AG04449 (cell line): ENCODE measurements at places on chromosomes 2 and 18.

- DNase-seq: no peak
Observed at GRCh38 chr2:178392215-178392614, 58.8 kb downstream of the PRKRA start.

- DNase-seq: no peak
Observed at GRCh38 chr18:48159816-48160215, 229.4 kb upstream of the SMAD2 start.

DNA sequence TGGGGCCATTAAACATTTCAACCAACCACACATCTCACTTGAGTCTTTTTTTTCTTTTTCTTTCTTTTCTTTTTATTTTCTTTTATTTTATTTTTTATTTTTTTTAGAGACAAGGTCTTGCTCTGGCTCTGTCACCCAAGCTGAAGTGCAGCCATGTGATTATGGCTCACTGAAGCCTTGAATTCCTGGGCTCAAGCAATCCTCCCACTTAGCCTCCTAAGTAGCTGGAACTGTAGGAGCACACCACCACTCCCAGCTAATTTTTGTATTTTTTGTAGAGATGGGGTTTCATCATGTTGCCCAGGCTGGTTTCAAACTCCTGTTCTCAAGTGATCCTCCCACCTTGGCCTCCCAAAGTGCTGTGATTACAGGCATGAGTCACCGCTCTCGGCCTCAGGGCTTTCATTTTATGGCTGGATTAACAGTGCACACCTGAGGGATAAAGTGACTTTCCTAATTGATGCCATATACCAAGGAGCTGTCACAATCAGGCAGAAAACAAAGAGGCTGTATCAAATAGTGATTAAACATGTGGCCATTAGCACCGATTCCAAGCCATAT is 21.5 kb downstream of the KIAA2012 start:
- no peak for DNase-seq

GRCh38 chr2:226536410-226536809 is 263.2 kb downstream of the IRS1 start:
- DNase-seq: no peak

GRCh38 chr2:19844750-19845149 is 57.0 kb downstream of the TTC32 start:
- no peak for DNase-seq

- no peak for DNase-seq
Observed at GRCh38 chr2:216636551-216637450, 3.6 kb downstream of the IGFBP2 start.

DNA sequence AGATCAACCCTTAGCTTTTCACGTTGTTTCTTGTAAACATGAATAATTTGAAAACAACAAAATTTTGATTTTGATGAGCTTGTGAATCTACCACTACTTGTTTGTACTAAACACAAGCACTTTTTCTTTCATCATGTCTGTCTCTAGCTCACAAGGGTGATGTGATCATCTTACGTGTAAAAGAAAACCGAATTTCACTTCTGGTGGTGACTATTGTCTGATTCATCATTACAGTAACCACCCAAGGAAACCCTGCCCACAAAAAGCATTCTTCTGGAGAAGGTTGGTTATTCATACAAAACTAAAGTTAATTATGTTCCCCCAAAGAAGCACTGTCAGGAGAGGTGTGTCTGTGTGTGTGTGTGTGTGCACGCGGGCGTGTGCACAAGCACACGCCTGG is 285.4 kb downstream of the ZNF516 start:
- peak; percentile 4 for DNase-seq

- no peak for DNase-seq
Observed at GRCh38 chr18:34609986-34610648, 100.0 kb upstream of the DTNA start.

GRCh38 chr18:4858379-4859127 is 338.5 kb downstream of the AKAIN1 start:
- no peak for DNase-seq

DNA sequence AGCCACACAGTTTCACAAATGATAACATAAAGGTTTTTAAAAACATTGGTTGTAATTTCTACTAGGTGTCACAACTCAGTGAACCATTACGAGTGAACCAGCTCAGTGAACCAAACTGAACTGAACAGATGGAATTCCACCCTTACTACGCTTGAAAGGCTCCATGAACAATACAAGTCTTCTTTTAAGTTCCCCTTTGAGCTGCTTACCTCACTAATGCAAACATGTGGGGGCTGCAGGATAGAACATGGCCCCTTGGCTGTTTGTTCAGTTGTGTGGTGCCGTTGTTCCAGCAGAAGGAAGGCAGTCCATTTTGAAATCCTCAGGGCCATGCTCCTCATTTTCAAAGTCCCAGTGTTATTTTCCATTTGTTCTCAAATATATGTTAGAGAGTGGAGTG is 30.7 kb upstream of the KLHL14 start:
- no peak for DNase-seq

- no peak for DNase-seq
Observed at GRCh38 chr2:25279091-25279651, 62.6 kb downstream of the DNMT3A start.

DNA sequence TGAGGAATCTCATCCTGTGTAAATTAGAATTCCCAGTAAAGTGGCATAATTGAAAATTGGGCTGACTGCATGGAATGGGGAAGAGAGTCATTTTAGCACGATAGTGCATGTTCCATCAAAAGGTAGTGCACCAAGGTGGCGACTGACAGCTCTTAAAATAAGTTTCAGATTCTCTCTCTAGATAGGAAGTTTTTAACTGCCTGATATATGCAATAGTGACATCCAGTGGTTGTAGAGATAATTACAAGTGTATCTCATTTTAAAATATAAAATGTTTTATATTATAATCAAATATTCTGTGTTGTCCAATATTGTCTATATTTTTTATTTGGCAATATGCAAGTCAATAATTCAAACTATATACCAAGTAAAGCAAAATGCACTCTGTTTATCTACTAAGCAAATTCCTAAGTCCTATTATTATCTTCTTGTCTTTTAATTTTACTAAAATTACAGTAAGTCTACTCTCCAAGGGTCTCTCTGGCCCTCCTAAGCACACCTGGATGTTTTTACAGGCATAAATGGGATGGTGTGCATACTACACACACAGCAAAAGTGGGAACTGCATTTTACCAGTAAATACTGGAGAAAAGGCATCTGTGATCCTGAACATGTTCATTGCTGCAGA is 397.7 kb upstream of the HNRNPA3 start:
- DNase-seq: no peak

DNA sequence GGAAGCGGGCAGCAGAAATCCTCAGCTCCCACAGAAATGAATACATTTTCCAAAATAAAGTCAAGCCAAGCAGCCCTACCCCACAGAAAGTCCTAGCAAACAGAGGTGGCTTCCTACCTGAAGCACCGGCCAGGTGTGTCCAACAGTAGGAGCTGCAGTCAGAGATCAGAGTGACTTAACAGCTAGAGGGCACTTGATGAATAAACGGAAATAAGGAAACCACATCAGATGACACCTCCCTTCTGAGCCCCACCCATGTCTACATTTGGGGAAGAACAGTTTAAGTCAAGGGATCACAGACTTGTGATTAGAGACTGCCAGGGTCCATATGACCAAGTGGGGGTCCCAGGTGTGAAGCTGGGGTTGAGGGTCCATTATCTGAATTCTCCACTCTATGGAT is at the start of gene CXCR1:
Gene CXCR1 (minus strand): TSS at position 172 of the 400 bp plus-strand sequence. CDS start 1,751 bp downstream, outside the sequence.
- no peak for DNase-seq

DNA sequence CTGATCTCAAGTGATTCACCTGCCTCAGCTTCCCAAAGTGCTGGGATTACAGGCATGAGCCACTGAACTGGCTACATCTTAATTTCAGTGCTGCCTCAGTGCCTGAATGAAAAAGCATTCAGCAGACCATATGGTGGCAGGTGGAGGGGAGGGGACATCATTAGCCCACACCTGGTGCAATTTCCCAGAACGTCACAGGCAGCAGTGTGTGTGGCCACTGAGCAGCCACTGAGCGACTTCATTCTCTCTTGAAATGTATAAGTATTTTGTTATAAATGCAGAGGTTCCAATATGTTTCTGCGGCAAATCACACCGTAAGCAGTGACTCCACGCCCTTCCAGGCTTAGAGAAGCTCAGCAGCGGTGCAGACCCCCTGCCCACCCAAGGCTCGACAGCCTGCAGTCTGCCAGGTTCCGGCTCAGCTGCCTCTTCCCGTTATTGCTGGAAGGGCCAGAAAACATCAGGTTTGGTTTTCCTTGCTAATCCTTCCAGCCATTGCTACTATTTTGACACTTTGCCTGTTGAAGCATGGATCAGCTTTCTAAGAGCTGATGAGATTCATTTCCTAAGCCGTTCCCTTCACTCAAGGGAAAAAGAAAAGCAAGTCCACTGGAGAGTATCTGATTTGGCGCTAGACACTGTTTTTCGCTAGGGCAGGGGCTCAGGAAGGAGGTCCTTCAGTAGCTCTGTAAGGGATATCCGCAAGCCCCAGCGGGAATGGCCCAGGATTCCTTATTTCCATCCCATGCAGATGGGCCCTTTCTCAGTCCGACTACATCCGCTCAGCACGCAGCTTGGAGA is 250.7 kb downstream of the VAPA start:
- no peak for DNase-seq

- DNase-seq: peak; percentile 21
Observed at GRCh38 chr2:25105336-25106085, 62.9 kb downstream of the POMC start.

DNA sequence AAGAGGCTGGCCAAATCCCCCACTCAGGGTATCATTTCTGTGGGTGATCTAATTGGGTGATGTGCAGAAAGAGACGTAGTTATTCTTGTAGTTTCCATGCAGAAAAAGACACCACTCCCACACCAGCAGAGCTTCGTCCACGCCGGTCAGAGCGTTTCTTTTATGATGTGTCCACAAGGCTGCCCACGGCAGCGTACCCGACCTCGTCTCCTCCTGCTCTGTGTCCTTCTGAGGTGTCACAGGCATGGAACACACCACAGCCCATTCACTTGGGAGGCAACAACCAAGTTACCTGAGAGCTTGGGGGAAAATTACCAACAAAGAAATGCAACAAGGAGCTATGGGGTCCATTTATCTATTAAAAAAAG is 131.3 kb downstream of the PXDN start:
- no peak for DNase-seq

DNA sequence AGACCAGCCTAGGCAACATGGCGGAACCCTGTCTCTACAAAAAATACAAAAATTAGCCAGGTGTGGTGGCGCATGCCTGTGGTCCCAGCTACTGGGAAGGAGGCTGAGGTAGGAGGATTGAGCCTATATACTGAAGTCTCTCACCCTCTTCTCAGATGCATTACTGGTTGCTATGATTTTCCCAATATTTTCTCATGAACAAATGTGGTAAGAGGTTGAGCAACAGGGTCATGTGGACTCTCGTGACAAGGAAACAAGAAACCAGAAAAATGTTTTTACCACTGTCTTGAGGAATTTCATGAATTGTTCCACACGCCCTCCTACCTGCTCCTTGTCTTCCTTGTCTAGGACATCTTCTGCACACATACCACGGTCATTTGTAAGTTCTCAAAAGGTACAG is 12.4 kb downstream of the LMAN2L start:
- DNase-seq: no peak

GRCh38 chr18:78213361-78213994 is 766.1 kb upstream of the SALL3 start:
- no peak for DNase-seq

DNA sequence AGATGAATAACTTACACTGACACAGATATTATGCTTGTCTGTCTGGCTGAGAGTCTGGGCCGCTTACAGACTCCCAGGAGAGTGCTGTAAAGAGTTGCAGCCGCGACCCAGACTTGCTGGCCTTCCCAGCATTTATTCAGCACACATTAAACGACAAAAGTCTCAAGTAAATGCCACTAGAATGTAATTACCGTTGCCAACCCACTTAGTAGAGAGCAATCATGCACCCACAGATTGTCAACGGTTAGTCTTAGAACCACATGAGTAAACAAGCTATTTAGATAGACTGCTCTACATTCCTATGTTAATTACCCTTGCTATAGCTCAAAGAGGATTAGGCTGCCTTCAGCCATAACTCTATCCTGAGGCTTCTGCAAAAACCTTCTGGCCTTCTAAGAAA is 47.8 kb upstream of the C2orf74 start:
- no peak for DNase-seq

GRCh38 chr2:196598846-196599245 is 40.7 kb upstream of the CCDC150 start:
- no peak for DNase-seq

GRCh38 chr18:76416911-76417310 is 78.1 kb downstream of the ZNF516 start:
- no peak for DNase-seq

- peak; percentile 38 for DNase-seq
Observed at GRCh38 chr18:2958819-2959298, 54.1 kb downstream of the LPIN2 start.

DNA sequence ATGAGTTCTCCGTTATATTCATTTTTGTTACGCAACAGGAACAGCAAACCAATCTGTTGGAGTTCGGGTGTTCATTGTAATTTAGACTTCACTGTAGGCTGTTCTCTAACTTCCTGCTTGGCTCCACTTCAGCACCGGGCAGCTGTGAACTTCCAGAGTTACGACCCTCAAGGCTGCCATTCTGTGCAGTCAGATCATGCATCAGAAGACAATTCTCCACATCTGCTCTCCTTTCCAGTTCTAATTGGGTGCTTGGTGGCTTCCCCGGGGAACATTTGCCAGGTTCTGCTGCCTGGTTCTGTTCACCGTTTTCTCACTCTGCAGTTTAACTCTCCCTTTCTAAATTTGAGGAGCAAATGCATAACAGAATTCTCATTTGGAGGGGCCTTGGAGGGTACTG is 237.7 kb downstream of the NYAP2 start:
- no peak for DNase-seq

- no peak for DNase-seq
Observed at GRCh38 chr18:80179857-80180558, 67.3 kb downstream of the PARD6G start.

GRCh38 chr18:12630136-12630535 is 27.8 kb downstream of the SPIRE1 start:
- no peak for DNase-seq

GRCh38 chr2:2569836-2570235 is 238.8 kb upstream of the MYT1L start:
- DNase-seq: no peak

DNA sequence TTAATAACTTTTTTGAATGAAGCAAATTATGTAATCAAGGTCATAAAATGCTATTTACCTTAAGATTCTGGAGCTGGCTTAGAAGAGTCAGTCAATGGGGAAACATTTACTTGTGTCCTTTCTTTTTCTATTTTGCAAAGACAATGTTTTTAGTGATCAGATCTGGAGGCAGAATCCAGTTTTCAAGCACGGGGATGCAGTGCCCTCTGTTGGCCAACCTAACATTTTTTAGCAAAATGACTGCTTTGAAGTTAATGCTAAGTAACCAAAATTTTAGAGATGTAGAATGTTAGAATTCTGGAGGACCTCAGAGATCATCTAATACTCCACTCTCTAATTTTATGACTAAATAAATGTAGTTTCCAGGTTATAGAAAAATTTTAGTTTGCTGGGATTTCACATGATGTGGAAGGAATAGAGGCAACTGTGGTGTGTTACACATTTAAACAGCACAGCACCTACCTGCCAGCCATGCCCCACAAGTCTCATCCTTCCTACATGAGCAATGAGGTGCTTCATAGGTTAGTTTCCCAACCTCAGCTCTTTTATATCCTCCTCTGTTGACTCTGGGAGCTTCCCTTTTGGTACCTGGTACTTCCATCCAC is 23.6 kb upstream of the SLC9A4 start:
- no peak for DNase-seq

- no peak for DNase-seq
Observed at GRCh38 chr18:59303006-59303405, 15.4 kb downstream of the CPLX4 start.
